MM.1S (cell line): ENCODE measurements at places on chromosomes 5 and 9.

GRCh38 chr5:122738088-122738487 lies 36.8 kb upstream of the SNX2 start:
- no peaks in the 10 kb centered on the region for H3K27me3 ChIP-seq
- DNase-seq = no peak
- no peaks in the 10 kb centered on the region for H3K36me3 ChIP-seq
- no peaks in the 10 kb centered on the region for H3K4me1 ChIP-seq
- no peak overlapping the region for H3K4me3 ChIP-seq
- no peak overlapping the region for H3K27ac ChIP-seq

DNA sequence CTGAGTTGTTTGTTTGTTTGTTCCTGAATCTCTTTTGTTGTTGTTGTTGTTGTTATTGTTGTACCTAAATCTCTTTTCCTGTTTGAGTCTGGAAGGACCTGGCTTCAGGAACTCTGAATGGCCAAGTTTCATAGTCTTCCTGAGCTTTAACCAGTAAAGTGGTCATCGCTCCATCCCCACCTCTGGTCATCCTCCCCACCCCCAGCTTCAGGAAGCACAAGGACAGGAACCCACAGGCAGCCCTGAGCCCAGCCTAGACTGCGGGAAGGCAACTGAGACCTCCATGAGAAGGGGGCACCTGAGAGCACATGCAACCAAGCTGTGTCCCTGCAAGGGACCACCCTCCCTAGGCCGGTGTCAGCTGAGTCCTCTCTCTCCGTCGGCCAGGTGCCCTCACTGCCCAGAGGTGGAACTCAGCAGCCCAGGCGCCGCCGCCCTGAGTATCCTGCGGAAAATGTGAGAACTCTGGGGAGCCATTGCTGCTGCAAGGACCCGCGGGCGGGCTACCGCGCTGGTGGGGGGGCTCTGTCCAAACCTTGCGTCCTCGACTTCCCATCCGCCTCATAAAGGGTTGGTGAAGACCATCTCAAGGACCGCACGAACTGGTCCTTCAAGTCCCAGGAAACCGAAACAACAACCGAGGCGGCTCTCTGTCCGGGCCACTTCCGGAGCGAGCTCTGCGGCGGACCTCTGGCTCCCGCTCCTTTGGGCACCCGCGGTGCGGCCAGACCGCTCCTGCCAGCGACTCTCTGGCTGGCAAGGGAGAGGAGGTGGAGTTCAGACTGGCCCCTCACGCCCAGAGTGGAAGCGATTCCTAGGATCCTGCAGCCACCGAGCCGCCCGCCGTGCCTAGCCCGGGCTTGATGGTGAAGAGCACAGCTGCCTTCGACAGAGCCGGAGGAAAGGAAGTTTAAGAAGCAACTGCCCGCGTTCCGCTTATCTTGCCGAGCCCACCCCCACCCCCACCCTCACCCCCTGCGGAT lies 4.2 kb downstream of the BARX1 start:
- no peak overlapping the region for H3K27ac ChIP-seq
- peak; percentile 44 for DNase-seq
- H3K36me3 ChIP-seq = no peaks in the 10 kb centered on the region

DNA sequence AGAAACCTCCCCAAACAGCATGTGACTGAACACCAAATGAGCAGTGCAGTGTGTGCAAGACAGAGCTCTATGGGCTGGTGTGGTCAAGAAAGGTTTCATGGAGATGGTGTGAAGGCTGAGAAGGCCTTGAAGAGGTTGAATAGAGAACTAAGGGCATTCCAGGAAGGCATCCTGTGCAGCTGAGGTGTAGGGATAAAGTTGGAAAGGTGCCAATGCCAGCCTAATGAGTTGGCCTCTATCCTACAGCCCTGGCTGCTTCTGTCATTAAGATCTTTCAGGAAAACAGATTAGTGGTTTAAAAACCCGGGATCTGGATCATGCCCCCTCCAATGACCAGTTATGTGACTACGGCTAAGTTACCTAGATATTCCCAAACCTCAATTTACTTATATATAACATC lies 4.0 kb downstream of the HDAC3 start:
- DNase-seq = no peak
- no peaks in the 10 kb centered on the region; the same call in 1 of the 2 replicates for H3K36me3 ChIP-seq
- no peak overlapping the region for H3K27ac ChIP-seq
- H3K27me3 ChIP-seq = no peaks in the 10 kb centered on the region
- H3K4me1 ChIP-seq = peaks cover 13% of the 10 kb centered on the region

DNA sequence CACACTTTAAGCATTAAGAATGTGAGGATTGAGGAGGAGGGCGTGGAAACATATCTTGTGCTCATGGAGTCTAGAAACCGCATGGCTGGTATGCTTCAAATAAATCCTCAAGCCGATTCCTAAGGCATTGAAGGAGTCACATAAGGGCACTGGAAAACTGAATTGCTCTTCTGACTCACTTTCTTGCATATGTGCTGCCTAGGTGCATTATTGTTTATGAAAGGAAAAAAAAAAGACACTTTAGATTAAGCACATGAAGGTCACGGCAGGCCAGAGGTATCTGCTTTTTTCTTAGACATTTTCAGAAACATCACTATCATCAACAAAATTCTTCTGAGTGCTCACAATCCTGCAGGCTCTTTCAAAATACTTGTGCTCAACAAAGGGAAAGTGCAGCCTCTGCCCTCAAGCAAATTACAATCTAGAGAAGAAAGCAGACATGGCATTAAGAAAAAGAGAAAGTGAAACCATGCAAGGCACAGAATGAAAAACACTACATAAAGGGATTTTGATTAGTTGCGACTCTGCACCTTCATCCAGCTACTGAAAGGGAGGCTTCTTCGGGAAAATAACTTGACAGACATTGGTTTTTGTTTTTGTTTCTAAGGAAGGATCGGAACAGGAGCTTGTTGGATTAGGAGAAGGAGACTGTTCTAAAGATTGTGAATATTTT lies 2117.6 kb downstream of the MAT2B start:
- no peak overlapping the region for H3K27ac ChIP-seq
- DNase-seq = peak; percentile 52
- no peaks in the 10 kb centered on the region for H3K27me3 ChIP-seq

DNA sequence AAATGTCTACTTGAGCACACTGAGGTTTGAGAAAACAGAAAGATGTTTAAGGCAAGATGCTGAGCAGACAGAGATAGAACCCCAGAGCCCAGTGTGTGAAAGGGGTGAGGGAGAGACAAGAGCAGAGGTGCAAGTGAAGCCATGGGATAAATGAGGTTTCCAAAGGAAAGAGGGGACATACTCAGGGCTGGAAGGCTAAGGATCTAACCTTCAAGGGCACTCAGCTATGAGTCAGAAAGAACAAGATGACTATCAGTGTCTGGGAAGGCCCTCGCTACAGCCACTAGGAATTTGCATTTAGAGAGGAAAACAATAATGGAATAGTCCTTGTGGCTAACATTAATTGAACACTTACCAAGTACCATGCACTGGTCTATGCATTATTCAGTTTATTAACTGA lies 113.7 kb downstream of the HTR4 start:
- H3K36me3 ChIP-seq = no peaks in the 10 kb centered on the region
- H3K4me3 ChIP-seq = no peak overlapping the region
- 0 out of 2 replicates have a peak, but pooled peaks cover 4% of the 10 kb centered on the region for H3K4me1 ChIP-seq
- peak overlapping the region; percentile 21; the same call in 1 of the 2 replicates for H3K27ac ChIP-seq

DNA sequence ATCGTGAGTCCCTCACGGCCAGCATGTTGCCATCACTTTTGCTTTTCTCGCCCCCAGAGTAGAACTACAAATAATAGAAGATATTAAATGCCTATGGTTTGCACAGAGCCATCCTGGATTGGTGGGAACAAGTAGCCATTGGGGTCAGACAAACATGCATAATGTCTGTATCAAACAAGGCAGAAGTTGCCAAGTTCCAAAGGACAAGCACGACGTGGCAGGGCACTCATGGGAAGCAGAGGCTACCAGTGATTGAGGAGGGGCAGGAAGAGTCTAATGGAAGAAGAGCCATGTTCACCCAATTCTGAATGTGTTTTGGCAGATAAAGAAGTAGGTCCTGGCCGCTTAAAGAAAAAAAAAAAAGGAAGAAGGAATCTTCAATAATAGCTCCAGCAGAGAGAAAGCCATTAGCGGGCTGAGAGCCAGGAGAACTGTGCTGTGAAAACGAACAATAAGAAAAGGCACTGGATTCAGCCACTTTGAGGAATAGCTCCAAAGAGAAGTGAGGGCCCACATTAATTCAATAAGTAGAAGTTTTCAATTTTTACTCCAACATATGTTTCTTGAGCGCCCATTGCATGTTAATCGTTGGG lies 153.7 kb upstream of the ADCY2 start:
- no peaks in the 10 kb centered on the region for H3K27me3 ChIP-seq
- no peaks in the 10 kb centered on the region for H3K36me3 ChIP-seq
- DNase-seq = no peak
- H3K27ac ChIP-seq = no peak overlapping the region
- no peaks in the 10 kb centered on the region for H3K4me1 ChIP-seq
- H3K4me3 ChIP-seq = no peak overlapping the region

DNA sequence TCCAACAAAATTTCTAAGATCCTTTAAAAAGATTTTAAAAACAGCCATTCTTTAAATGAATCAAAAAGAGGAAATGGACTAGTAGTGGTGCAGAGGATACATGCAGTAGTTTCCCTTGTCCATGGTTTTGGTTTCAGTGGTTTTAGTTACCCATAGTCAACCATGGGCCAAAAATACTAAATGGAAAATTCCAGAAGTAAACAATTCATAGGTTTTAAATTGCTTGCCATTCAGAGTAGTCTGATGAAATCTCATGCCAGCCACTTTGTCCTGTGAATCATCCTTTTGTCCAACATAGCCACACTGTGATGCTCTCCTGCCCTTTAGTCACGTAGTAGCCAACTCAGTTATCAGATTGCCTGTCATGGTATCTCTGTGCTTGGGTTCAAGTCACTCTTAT lies 286.1 kb downstream of the ANXA1 start:
- peaks cover 12% of the 10 kb centered on the region for H3K4me1 ChIP-seq
- H3K4me3 ChIP-seq = no peak overlapping the region
- H3K27ac ChIP-seq = no peak overlapping the region
- DNase-seq = peak; percentile 44
- no peaks in the 10 kb centered on the region for H3K36me3 ChIP-seq

- H3K27ac ChIP-seq = no peak overlapping the region
- no peaks in the 10 kb centered on the region for H3K36me3 ChIP-seq
- H3K4me3 ChIP-seq = no peak overlapping the region
- no peaks in the 10 kb centered on the region for H3K27me3 ChIP-seq
Observed at GRCh38 chr9:98491231-98491651, 217.5 kb downstream of the GABBR2 start.

GRCh38 chr9:4424038-4424437 lies 66.2 kb upstream of the SLC1A1 start:
- H3K27ac ChIP-seq = no peak overlapping the region
- H3K27me3 ChIP-seq = no peaks in the 10 kb centered on the region
- H3K4me3 ChIP-seq = no peak overlapping the region
- no peaks in the 10 kb centered on the region for H3K36me3 ChIP-seq
- no peak for DNase-seq

DNA sequence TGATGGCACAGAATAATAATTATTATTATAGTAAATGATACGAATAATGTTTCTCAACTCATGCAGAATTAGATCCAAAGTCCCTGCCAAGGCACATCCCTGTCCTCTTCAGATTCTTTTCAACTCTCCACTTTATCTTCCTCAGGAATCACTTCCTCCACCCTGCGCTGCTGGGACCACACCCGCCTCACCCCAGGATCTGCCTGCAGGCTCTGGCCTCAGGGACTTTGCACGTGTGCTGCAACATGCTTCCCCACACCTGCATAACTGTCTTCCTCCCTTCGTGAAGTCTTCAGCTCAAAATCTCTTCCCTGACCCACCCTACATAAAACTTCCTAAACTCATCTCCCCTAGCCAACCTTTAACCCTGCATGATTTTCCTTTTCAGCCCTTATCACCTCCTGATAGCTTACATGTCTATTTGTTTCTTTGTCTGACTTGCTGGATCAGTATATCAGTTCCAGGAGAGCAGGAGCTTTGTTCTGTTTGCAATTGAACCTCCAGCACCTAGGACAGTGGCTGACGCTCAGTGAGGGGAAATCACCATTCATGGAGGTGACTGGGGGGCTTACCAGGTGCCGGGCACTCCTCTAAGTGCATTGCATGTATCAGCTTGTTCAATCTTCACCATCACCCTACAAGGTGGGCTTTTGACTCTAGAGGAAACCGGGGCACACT lies 47.5 kb upstream of the EGFLAM start:
- no peaks in the 10 kb centered on the region for H3K4me1 ChIP-seq
- H3K4me3 ChIP-seq = no peak overlapping the region
- H3K27ac ChIP-seq = no peak overlapping the region
- no peak for DNase-seq

DNA sequence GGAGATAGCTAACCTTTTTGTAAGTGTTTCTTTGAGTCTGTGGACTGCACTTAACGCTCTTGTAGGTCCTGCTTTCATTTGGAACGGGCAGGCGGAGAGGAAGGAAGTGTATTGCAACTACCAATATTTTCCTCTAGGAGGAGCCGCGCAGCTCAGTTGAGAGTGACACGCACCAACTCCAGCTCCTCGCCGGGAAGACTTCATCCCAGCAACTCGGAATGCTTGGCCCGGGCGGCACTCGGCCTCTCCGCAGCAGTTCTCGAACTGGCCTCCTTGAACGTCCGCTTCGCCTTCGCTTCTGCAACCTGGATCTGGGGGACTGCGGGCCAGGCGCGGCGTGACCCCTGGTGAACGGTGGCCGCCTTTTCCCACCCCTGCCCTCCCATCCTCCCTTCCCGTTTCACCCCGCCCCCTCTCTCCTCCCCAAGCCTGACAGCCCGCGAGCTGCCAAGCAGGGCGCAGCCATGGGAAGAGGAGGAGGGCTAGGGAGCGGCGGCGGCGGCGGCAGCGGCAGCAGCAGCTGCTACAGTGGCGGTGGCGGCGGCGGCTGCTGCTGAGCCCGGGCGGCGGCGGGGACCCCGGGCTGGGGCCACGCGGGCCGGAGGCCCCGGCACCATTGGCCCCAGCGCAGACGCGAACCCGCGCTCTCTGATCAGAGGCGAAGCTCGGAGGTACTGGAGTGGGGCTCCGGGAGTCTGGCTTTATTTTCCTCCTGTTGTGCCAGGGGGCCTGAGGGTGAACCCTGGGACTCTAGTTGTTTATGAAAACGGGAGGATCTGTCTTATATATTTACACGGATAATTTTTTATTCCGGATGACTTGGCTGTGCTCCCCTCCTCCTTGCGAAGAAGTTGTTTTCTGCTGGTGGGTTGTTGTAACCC lies at the start of gene GHR:
TSS of gene GHR (plus strand) at position 155 of the 881 bp plus-strand sequence. CDS start 142,436 bp downstream, outside the sequence.
- no peak within 1 kb of the TSS for H3K27ac ChIP-seq
- H3K4me3 ChIP-seq = peak within 1 kb of the TSS; percentile 45; the same call in 1 of the 2 replicates
- H3K36me3 ChIP-seq = no peaks in the 10 kb centered on the region
- no peaks in the 10 kb centered on the region for H3K4me1 ChIP-seq

DNA sequence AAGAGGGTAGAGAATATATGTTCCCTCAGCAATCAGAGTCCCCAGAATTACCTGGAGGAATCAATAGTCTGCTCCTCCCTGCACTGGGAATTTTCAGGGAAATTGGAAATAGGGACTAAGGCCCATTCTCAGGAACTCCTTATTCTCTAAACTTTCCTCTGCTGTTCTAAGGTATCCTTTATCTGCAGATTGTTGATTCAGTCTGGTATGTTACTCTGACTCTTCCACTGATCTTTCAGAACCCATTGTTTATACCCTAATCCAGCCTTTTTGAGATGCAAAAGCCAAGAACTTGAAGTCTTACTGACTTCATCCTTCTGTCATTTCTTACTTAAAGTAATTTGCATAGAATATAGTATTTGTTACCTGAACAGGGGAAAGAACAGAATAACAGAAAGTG lies 143.5 kb upstream of the PPP1R2B start:
- H3K36me3 ChIP-seq = no peaks in the 10 kb centered on the region
- no peaks in the 10 kb centered on the region for H3K4me1 ChIP-seq
- H3K27me3 ChIP-seq = no peaks in the 10 kb centered on the region
- H3K27ac ChIP-seq = no peak overlapping the region
- H3K4me3 ChIP-seq = no peak overlapping the region
- DNase-seq = no peak
